Fibroblast of skin of right quadriceps (primary cell): ENCODE measurements at places on chromosomes 12 and 14.
A peak's percentile ranks its signal among the peaks of the same experiment; 100 is the strongest.

- DNase-seq, result peak; percentile 56
Observed at GRCh38 chr12:118377884-118378470, 1.6 kb downstream of the SUDS3 start.

GRCh38 chr12:15005064-15005463, 32.2 kb downstream of the PDE6H start:
- DNase-seq, result no peak

GRCh38 chr12:69978020-69978419, 153.0 kb downstream of the MYRFL start:
- peak; percentile 39 for DNase-seq

- DNase-seq, result no peak
Observed at GRCh38 chr12:58901664-58902063, 18.6 kb downstream of the LRIG3 start.

- DNase-seq, result peak; percentile 42
Observed at GRCh38 chr12:26798023-26798422, 35.0 kb downstream of the ITPR2 start.

DNA sequence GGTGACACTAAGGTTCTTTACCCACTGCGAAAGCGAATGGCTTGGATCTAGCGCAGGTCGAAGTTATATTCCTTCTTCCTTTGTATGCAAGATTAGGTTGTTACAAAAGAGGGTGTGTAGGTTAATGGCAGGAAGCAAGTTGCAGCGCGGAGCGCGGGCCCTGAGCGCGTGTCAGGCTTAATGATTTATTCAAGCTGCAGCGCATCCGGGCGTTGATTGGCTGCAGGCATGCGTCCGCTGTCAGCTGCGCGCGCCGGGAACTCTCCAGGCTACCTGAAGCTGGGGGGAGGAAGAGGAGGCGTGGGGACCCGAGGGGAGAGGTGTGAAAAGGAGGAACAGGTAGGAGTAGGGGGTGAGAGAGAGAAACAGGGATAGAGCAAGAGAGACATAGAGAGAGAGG, 7.4 kb downstream of the ASCL1 start:
- no peak for DNase-seq

DNA sequence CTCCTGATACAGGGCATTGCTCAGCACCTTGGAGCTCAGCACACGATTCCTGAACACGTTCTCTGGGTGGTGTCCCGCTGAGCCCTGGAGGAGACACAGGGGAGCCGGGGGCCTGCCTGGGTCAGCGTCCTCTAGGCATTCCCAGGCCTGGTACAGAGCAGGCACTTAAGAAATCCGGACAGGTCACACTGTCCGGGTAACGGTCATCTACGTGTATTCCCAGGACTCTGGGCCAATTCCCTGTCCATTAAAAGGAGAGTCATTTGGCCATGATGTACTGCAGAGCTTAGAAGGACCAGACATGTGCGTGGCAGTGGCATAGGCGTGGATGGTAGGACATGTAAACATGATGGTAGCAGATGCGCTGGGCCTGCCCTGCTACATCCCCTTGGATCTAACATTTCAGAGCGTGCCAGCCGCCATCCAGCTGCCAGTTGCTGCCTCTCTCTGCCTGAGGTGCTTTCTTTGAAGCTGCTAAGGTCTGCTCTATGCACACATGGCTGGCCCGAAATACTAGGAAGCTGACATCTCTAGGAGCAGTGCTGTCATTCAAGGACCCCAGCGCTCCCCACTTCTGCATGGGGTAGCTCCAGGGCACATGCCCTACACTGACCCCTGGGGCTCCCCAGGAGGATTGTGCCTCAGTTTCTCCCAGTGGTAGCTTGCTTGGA, 273.1 kb upstream of the RTL1 start:
- no peak for DNase-seq

GRCh38 chr12:75764091-75764841, 252.9 kb upstream of the KRR1 start:
- no peak for DNase-seq

GRCh38 chr14:53900499-53900898, 56.1 kb downstream of the BMP4 start:
- no peak for DNase-seq

GRCh38 chr12:22018860-22019259, 27.2 kb upstream of the CMAS start:
- peak; percentile 2 for DNase-seq

DNA sequence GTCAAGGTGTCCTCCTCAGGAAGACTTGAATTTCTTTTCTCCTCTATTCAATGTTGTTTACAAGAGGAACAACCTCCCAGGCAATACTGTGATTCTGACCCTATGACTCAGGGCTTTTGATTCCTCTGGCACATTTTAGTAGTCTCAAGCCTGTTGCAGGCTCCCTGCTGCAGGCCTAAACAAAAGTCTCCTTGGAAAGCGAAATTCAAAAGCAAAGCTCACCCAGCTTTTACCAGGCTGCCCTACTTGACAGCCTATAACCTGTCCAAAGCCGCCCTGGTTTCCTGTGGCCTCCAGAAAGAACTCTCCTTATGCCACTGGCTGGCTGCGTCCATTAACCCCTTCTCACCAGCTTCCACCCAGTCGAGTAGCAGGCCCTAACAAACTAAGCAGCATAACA, 11.6 kb downstream of the FGD6 start:
- peak; percentile 77 for DNase-seq

DNA sequence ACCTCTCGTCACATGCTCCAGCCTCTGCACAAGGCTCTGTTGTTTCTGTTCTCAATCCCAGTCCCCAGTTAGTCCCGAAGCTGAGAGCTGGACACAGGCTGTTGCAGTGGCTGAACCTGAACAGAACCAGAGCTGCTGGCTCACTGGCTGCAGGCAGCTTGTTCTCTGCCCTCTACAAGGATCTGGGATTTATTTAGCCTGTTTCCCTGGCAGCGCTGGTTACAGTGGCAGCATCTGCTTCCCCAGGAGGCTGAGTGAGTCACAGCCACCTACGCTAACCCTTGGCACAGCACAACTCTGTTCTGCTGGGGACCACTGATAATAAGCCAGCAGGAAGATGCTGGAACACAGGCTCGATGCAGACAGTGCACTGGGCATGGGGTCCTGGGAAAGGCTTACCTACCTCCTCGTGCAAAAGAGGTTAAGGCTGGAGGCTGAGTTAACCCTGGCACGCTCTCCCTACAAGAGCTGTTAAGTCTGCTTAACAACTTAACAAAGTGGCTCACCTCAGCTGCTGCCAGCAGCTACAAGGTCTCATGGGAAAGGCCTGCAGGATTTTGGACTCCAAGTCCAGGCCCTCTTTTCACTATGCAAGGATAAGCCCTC, 299.6 kb downstream of the PCNX1 start:
- DNase-seq, result peak; percentile 59

DNA sequence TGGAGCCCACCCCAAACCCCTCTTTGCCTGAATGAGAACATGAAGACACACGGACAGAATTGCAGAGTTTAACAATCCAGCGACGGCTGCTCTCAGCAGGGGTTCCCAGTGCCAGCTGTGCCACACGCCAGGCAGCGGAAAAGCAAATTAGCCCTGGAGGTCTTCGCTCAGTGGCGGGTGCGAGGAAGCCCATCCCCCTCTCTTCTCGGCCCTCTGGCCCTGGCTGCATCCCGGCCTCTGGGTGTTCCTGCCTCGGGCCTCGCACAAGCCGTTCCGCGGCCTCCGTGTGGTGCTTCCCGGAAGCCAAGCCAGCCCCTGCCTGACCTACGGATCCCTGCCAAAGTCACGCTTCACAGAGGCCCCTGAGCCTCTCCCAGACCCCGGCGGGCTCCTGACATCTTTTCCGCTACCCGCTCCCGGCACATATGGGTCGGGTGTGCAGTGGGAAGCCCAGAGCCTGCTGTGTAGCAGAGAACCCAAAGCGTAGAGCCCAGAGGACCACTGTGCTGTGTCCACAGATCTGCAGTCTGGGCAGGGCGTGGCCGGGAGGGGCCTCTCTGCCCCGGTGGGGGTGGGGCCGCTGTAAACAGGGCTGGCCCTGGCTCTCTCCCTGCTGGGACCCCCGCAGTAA, 70.7 kb upstream of the GALNT9 start:
- DNase-seq, result no peak

GRCh38 chr14:51176839-51177238, 63.2 kb upstream of the TMX1 start:
- DNase-seq, result no peak

DNA sequence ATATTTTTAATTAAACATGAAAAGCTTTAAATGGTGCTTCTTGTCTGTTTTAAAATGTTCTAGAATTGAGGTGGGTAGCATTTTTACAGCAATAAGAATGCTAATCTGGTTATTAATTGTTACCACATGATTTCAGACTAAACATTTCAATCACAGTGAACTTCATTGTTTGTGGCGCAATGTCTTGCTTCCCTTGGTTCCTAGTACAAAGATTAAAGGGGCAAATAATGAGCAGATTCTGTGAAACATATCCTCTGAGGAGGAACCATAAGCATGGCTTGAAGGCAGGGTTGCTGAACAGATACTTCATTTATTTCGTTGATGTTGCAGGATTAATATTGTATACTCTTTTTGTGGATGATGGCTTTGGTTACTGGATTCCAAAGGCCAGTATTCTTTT, 162.1 kb downstream of the FUT8 start:
- no peak for DNase-seq

GRCh38 chr14:61803755-61804154, 41.5 kb downstream of the SNAPC1 start:
- DNase-seq, result no peak

DNA sequence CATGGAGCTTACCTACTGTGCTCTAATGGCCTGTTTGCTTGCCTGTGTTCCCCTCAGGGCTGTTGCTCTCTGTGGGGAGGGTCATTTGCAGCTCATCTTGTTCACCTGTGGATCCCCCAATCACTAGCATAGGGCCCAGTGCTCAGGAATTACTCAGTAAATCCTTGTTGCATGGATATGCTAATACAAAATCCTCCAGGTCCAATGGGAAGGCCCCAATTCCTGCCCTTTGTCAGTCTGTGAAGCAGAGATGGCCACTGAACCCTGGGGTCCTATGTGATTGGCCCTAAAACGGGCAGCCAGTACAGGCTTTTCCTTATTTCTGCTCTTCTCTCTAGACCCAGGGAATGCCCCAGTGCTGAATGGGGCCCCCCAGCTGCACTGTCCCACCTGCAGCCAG, 44.1 kb downstream of the FOS start:
- no peak for DNase-seq

DNA sequence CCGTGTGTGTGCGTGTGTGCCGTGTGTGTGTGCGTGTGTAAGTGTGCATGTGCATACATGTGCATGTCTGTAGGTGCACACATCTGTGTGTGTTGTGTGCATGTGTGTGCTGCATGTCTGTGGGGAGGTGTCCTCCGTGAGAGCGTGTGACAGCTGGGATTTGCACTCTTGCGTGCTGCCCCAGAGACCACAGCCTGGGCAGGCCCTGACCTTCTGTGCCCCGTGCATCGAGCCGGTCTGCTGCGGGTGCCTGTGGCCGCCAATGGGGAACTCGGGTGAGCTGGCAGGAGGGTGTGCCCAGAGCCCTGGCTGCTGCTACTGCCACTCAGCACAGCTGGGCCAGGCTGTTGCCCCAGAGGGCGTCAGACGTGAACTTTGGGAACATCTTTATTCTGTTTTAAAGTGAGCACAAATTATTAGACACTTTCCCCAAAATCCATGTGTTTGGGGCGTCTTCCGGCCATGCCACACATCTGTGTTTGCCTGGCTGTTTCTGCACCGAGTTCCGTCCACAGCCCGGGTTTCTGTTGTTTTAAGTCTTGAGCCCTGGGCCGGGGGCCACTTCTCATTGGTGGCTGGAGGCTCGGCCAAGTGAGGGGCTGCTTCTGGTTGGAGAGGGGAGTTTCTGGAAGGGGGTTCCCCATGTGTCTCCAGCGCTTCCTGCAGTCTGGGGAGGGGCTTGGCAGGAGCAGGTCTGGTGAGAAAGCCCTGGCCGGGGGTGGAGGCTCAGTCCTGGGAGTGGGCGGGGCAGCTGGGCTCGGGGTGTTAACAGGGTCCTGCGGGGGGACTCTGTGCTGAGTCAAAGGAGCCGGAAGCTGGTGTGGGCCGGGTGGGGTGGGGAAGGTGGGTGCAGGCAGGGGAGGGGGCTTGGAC, 7.6 kb downstream of the CEP170B start:
- no peak for DNase-seq

- no peak for DNase-seq
Observed at GRCh38 chr12:69065775-69066174, 132.8 kb upstream of the CPM start.

GRCh38 chr12:112456029-112456428, 37.3 kb downstream of the PTPN11 start:
- DNase-seq, result no peak

DNA sequence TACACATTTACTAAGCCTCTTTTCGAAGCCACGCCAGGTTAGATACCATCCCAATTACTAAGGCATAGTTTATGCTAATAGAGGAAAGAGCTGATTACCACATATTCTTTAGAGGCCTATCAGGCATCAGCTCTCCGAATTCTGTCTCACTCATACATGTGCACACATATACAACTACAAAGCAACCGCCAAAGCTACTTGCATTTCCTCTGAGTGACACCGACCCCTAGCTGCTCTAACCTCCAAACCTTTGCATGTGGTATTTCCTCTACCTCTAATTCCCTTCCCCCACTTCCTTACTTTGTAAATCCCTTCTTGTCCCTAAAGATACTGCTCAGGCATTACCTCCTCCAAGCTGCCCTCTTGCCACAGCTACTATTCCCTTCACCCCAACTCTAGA, 107.2 kb downstream of the DUSP6 start:
- peak; percentile 54 for DNase-seq

DNA sequence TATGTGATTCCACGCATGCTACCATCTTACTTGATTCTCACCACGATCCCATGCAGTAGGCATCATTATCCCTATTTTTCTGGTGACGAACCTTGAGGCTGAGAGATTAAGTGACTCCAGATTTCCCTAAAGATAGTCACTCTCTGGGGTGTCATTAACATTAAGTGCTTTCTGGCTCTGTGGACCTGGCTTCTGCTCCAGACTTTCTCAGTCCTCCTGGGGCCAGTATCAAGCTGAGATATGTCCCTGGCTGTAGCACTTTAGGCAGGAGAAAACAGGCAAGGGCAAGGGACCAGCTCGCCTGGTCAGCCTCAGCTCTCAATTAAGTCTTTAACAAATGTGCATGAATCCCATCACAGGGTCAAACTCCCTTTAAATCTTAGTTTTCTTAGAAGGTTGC, 38.3 kb upstream of the PRB2 start:
- DNase-seq, result no peak

GRCh38 chr12:119683413-119683812, 15.5 kb downstream of the PRKAB1 start:
- DNase-seq, result peak; percentile 63

DNA sequence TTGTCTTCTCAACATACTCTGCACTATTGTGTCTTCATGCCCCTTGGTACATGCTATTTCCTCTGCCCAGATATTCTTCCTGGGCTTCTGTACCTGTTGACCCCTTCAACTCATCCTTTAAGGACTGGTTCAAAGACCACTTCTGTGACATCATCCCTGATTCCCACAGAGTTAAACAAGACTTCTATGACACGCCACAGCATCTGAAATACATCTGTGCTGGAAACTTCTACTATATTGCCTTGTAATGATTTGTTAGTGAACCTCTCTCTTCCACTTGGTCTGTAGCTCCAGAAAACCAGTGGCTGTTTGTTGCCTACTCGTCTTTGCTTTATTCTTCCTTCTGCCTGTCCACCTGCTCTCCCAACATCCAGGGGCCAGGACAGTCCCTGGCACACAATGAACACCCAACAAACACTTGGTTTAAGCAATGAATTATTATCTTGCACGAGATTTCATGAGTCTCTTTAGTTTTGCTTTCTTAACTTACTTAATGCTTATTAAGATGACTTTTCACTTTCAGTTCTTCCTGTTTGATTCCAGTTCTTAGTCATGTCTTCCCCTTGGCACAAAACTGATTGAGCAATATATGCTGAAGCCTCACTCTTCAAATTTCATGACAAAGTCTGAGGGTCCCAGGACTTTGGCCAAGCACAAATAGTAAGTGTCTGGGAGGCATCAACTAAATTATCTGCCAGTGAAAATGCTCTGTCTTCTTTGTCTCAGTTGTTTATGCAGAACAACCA, 485.9 kb downstream of the APAF1 start:
- DNase-seq, result peak; percentile 35

GRCh38 chr14:61320806-61321384, 484 bp upstream of the PRKCH start:
- DNase-seq, result no peak
